Common myeloid progenitor, CD34-positive (primary cell): ENCODE measurements at places on chromosomes 7 and 10.

DNA sequence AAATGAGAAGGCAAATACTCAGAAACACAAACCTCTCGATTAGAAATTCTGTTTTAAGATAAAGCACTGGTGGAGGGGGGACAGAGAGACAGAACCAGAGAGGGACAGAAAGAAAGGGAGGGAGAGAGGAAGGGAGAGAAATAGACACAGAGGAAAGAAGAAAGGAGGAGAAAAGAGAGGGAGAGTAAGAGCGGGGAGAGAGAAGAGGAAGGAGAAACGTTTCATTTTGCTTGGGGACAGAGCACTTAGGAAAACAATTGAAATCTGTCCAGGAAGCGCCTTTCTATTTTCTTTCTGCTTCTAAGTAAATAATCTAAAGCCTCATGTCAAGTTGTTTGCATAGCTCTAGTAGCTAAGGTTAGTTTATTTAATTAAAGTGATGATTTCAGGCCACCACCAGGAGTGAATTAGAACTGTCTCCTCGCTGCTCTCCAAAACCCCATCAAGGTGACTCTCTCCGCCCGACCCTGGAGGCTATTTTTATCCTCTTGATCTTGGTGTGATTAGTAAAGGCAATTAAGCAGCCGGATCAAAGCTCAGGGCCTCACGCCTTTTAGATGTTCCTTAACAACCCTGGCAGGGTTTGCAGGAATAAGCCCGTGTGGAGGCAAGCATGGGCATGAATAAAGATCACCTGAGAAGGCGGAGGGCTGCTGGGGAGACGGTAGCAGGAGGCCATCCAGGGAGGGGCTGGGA, 73.4 kb upstream of the INSIG1 start:
- no peak for DNase-seq

- DNase-seq, result no peak
Observed at GRCh38 chr7:114793155-114793845, 128.6 kb upstream of the MDFIC start.

GRCh38 chr10:61271127-61271780, 181.9 kb downstream of the TMEM26 start:
- no peak for DNase-seq

DNA sequence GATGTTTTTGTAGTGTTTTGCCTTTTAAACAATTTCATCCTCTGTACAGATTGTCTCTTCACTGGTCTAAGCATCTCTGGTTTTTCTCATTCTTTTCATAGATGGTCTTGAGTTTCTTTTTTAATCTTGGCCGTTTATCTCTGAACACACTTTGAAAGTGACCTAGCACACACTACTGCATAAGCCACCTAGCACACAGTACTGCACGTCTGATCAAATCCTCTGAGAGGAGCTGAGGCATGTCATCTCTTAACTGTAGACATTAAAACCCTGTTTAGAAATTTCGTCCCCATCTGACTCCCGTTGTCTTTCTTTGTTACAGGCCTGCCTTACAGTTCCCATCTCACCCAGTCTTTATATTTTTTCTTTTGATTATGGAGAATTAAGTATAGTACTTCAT, 100.2 kb downstream of the MAPK8 start:
- no peak for DNase-seq

GRCh38 chr7:73815436-73815835, 15.4 kb upstream of the CLDN4 start:
- DNase-seq, result no peak

GRCh38 chr7:101816595-101817470, 593 bp upstream of the CUX1 start:
- no peak for DNase-seq

DNA sequence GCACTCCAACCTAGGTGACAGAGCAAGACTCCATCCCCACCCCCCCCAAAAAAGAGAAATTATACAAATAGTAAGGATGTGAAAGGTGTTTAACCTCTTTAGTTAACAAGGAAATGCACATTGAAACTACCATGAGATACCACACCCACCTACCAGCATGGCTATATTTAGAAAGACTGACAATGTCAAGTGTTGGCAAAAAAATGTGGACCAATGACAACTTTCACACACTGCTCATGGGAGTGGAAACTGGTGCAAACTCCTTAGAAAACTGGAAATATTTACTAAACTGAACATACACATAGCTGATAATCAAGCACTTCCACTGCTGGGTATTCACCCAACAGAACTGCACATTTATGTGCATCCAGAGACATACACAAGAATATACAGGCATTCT, 23.3 kb upstream of the NRF1 start:
- no peak for DNase-seq

DNA sequence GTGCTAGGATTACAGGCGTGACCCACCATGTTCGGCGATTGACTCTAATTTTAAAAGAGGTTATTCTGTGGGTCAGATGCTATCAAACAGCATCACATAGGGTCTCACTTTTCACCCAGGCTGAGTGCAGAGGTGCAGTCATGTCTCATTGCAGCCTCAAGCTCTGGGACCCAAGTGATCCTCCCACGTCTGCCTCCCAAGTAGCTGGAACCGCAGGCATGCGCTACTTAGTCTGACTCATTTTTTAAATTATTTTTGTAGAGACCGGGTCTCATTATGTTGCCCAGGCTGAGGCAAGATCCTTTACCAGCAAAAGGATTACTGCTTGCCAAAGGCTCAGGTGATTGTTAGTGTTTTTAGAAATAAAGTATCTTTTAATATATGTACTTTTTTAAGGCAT, 42.9 kb upstream of the STOX1 start:
- DNase-seq, result no peak

- DNase-seq, result no peak
Observed at GRCh38 chr7:130883928-130884327, 149.9 kb upstream of the KLF14 start.

DNA sequence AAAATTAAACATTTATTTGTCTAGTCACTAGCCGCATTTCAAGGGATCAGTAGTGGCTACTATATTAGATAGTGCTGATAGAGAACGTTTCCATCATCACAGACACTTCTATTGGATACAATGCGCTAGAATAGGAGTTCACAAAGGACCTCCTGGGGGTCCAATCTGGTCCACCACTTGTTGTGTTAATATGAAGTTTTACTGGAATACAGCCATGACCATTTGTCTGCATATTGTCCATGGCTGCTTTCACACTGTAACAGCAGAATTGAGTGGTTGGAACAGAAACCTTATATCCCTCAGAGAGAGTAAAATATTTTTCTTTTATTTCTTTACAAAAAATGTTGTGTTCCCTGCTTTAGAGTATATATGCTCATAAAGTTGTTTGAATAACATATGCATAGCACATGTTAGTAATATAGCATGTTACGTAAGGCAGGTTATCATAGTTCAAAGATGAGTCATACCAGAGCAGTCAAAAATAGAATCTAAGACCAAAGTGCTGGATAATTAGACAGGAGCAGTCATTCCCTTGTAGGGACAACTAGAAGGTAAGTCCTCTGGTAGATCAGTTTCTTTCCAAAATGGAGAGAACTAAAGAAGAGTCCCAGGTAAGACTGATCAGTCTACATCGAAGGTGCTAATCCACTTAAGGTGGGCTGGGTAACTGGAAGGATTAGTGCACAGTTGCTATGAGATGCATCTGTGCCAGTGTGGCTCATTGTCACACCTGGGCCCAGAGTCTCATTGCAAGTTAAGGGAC, 14.9 kb downstream of the BZW2 start:
- DNase-seq, result peak; percentile 73

- no peak for DNase-seq
Observed at GRCh38 chr10:59682986-59683937, 26.4 kb downstream of the SLC16A9 start.

DNA sequence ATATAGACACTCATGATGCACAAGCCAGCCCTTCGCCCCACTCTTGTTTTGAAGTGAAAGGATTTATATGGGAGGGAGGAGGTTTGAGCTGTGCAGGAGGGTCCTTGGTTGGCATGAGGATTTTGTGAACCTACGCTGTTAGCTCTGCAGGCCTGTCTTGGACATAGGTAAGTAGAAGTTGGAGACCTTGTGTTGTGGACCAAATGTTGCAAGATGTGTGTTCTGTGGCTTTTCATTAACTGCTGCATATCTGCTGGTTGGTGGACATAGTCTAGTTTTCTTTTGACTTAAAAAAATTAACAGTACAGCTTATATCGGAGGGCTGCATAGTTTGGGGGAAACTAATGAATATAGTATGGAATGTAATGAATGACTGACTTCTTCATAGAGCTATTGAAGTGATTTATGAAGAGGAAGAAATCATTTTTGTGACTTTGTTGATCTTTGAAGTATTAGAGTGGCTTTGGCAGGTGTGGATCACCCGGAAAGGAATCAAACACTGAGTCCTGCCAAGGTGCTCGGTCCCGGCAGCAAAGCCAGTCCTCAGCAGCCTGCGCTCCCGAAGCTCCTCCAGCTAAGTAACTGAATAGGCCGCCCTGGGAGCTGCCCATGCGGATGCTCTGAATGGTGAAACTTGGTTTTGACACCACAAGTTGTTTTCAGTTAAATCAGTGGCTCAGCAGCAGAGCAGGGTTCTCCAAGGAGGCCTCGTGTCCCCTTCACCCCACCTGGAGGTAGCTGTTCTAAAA, 3.2 kb downstream of the MGMT start:
- DNase-seq, result no peak

- DNase-seq, result no peak
Observed at GRCh38 chr10:37010741-37011140, 114.7 kb upstream of the ANKRD30A start.

DNA sequence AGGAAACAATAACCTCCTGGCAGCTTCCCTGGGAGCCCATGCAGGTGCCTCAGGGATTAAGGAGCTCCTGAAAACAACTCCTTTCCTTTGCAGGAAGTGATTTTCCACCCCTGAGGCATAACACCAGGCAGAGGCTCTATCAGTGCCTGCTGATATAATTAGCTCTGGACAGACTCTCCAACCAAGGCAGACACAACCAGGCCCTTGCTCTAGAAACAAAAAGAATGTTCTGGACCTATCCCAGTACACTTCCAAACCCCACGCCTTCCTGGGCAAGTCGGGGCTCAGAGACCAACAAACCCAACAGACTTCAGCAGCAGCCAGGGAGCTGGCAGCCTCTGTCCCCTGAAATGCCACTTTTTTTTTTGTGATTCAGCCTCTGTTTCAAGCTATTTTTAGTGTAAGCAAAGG, 247.1 kb downstream of the KCNMA1 start:
- no peak for DNase-seq

GRCh38 chr7:158442260-158442659, 145.4 kb downstream of the PTPRN2 start:
- peak; percentile 16 for DNase-seq

GRCh38 chr10:23053036-23053435, 42.3 kb upstream of the MSRB2 start:
- DNase-seq, result peak; percentile 3

DNA sequence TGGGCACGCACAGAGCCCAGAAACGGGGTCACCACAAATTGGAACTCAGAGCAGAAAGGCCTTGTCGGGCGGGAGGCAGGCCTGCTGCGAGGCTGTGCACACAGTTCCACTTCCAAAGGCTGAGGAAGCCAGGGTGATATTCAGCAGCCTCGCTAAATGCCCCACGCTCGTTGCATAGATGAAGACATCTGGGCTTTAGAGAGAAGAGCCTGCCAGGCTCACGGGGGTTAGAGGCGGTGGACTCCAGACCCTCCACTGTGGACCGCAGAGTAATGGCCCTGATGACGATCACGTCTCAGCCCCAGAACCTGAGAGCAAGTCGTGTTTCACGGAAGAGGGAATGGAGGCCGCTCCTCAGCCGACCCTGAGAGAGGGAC, 104.2 kb downstream of the DNAJB6 start:
- DNase-seq, result no peak

GRCh38 chr10:83410570-83410969, 728.7 kb upstream of the GHITM start:
- DNase-seq, result no peak

- DNase-seq, result peak; percentile 90
Observed at GRCh38 chr7:144842377-144842851, 6.6 kb upstream of the TPK1 start.

- DNase-seq, result peak; percentile 44
Observed at GRCh38 chr10:1368842-1369171, 312.6 kb downstream of the WDR37 start.

GRCh38 chr10:34323192-34323591, 491.9 kb downstream of the PARD3 start:
- DNase-seq, result peak; percentile 7

GRCh38 chr10:113965077-113965476, 78.6 kb upstream of the ADRB1 start:
- no peak for DNase-seq

GRCh38 chr10:115050375-115051010, 42.7 kb upstream of the ATRNL1 start:
- no peak for DNase-seq
